NCI-H1048 (cell line): ENCODE measurements at places on chromosomes 1 and 21.

GRCh38 chr1:247638011-247638410 is 32.6 kb downstream of the OR2G3 start:
- DNase-seq: no peak

DNA sequence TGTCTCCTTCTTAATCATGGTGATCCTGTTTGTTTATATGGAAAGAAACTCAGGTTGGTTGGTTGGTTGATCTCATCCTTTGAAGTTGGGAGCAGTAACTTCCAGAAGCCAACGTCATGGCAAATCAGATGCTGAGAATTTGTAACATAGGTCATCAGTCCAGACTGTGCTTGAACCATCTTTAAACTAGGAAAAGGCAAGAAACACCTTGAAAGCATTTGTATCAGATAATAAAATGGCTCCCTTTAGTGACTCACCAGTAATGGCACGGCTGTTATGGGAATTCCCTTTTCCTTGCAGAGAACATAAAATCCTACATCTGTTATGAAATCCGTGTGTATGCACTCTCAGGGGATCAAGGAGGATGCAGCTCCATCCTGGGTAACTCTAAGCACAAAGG is 58.1 kb downstream of the SERBP1 start:
- DNase-seq: no peak

GRCh38 chr1:52203935-52204625 is 62.2 kb downstream of the ZFYVE9 start:
- no peak for DNase-seq

DNA sequence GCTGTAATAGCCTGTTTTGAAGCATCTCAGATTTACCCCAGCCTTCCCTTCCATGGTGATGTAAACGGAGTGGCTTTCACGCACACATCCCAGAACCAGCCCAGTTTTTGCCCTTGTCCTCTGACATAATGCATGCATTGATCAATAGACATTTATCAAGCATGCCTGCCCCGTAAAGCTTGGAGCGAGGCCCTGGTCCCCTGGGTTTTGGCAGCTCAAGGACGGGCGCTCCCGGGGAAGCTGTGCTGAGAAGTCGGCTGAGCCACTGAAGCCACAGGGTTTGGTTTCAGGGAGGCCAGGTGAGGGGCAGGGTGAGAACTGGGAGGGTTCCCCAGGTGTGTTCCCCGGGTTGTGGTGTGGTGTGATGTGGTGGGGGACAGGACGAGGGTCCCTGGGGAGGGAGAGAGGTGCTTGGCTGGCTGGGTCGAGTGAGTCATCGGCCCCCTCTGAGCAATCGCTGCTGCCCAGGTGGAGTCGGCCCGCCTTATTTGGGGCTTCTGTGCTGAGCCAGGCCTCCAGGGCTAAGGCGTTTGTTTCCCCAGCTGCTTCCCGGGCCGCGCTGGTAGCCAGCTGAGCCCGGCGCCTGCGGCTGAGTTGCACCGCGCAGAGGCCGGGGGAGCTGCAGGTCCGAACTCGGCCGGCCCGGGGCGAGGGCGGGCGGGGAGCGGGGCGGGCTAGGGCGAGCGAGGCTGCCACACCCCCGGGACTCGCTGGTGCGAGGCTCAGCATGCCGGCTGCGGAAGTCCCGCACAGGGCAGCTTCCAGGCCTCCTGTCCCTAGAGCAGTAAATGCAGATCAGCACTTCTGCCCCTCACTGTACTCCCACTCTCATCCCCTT is 23.6 kb downstream of the ATP2B4 start:
- no peak for DNase-seq

DNA sequence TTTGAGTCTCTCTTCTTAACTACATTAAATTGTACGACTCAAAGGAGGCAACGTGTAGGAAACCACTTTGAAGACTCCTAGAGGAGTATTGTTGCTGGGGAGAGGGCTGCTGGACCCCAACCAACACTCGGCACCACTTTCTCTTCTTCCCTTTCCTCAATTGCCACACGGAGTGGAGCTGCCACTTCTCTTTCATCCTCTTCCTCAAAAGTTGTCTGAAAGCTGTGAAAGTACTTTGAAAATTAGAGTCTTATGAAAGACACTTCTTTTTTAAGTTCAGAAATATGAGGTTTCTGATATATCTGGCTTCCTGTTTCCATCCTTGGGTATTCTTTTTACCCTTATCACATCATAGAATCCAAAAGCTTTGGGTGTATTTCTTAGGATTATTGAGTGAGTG is 59.5 kb downstream of the MRPS6 start:
- DNase-seq: no peak

DNA sequence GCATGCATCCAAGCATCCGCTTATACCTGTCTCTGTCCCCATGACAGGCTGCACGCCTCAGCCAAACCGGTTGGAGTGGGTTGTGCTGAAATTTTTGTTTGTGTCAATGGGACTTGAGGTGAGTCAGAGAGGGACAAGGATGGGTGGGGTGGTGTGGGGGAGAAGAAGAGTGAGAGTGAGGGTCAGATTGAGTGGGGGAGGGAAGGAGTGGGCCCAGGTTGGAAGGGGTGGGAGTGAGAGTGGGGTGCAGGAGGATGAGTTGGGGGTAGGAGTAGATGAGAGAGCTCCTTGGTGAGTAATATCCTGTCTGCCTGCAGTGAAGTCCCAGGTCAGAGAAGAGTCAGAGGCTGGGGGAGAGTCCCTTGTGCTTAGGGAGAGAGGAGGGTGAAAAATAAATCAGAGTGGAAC is 3.3 kb upstream of the NECTIN4 start:
- no peak for DNase-seq

GRCh38 chr1:211975152-211975941 is 60.0 kb downstream of the INTS7 start:
- no peak for DNase-seq

DNA sequence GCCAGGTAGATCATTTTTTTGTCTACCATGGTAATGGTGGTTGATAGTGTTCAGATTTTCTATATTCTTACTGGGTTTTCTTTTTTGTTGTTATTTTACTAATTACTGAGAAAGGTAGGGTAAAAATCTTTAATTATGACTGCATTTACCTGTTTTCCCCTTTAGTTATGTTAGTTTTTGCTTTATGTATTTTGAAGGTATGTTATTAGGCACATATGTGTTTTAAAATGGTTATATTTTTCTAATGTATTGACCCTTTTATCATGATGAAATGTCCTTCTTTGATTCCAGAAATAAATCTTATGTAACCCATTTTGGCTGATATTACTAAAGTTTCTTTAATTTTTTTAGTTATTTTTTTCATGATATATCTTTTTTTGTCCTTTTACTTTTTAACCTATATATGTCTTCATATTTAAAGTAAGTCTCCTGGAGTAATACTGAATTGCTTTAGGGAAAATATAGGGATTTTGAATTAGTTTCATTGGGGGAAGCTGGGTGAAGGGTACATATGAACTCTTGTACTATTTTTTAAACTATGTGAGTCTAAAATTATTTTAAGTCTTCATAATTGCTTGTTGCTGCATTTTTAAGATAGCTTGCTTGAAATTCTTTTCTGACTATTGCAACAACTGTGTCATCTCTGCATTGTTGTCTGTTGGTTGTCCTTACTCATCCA is 22.4 kb downstream of the SLC35A3 start:
- DNase-seq: no peak

DNA sequence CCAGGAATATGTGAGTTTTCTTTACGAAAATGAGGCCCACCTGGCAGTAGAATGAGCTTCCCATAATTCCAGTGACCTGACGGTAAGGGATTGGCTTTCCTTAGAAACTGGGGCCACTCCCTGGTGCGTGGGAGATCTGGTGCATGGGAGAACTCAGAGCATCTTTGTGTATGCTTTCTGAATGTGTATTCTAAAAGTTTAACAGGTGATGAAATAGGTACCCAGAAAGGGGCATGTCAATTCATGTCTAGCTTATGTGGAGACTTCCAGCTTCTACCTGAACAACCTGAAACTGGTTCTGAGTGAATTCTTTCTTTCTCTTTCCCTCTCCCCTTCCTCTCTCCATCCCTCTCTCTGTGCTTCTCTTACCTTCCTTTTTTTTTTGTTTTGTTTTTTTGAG is 15.2 kb upstream of the FCRLA start:
- DNase-seq: no peak
